ENCODE measurements at places on chromosomes 6 and 20.
A peak's percentile ranks its signal among the peaks of the same experiment; 100 is the strongest.

- no peak for DNase-seq
These were observed 51.1 kb downstream of the FGD2 start for GRCh38 chr6:37056439-37057127.

GRCh38 chr20:57751411-57751810 is 41.6 kb upstream of the PMEPA1 start:
- DNase-seq, result no peak

DNA sequence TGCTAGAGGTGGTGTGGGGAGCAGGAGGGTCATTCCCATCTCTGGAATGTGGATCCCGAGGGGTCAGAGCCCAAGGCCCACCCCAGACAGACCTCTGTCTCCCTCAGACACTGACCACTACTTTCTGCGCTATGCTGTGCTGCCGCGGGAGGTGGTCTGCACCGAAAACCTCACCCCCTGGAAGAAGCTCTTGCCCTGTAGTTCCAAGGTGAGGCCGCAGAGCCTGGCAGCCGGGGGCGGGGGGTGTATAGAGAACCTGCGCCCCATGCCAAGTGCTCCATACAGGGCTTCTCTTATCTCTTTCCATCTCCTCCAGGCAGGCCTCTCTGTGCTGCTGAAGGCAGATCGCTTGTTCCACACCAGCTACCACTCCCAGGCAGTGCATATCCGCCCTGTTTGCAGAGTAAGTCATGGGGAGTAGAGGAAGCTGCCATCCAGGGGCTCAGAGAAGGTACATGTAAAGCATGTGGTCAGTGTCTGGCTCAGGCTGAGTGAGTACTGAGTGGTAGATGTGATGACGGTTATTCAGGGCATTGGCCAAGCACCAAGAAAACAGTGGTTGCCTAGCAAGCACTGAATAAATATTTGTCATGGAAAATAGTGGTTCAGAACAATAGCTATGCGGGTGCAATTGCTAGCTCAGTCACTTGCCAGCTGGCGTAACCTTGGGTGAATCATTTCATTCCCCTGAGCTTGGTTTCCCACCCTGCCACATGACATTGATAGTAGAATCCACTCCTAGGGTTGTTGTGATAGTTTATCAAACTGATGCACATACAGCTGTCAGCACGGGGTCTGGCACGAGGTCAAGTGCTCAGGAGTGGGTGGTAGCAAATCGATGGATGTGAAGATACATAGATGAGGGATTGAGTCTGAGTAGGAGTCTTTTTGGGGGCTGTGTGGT is 3.5 kb downstream of the PIGT start:
- no peak for DNase-seq

- no peak for DNase-seq
These were observed 217.5 kb upstream of the THEMIS start for GRCh38 chr6:128118401-128118800.

GRCh38 chr6:40550202-40551101 is 36.7 kb downstream of the LRFN2 start:
- no peak for DNase-seq

DNA sequence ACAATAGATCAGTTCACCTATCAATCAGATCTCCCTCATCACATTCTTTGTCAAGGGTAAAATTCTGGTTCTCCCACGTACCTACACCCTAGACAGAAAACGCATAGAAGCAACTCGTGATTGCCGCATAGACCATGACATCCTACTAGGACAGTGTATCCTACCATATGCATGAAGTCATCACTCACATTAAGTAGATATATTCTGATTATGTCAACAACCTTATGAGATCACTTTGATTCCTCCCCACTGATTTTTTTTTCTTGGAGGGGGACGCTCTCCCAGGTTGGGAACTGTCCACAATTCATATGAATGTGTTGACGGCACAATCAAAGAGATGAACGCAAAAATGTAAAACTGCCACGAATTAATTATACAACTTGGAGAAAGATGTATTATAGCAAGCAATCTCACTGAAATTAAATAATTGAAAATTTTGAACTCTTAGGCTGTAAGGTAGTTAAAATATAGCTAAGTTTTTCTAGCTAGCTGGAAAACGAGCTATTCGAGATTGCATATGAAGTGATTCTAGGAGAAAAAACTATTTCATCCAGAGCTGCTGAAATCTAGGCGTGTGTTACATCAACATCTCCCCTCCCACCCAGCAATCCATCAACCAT is 82.5 kb upstream of the CCDC28A start:
- no peak for DNase-seq

- DNase-seq, result no peak
These were observed 22.4 kb upstream of the MROH8 start for GRCh38 chr20:37201827-37202162.

DNA sequence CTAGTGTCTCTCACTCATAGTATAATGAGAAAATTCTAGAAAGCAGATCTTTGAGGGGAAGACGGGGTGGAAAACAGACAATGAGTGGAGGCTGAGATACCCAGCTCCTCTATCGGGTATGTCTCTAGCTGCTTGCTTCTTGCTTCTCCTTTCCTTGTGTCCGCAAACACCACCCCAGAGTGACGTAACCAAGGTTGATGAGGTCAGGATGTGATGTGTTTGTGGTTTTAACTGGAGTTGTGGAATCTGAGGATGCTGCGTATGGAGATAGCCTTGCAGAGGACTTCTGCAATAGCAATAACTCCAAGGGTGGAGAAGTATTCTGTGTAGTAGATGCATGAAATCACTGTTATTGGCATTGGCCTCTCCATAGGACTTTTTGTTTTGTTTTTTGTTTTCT is 132.7 kb upstream of the IFNGR1 start:
- DNase-seq, result no peak

DNA sequence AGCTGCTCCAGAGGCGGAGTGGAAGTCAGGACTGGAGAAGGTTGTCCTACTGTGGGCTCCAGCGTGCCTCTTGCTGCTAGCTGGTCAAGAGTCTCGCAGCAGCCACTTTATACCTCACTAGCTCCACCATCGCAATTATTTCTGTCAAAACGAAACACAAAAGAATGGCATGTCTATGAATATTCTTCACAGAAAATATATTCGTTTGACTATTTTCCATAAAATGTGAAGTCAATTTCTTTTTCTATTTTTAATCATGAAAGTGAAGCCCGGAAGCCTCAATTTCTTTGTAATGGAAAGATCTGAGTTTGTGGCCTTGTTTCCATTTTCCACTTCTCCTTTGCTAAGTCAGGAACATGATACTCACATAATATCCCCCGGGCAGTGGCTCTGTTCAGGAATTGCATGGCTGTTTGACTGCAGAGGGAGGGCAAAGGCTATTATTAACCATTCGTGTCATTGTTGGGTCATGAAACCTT is 51.7 kb downstream of the DTD1 start:
- DNase-seq, result no peak

GRCh38 chr6:158068893-158069799 is 87.5 kb downstream of the SYNJ2 start:
- DNase-seq, result no peak

DNA sequence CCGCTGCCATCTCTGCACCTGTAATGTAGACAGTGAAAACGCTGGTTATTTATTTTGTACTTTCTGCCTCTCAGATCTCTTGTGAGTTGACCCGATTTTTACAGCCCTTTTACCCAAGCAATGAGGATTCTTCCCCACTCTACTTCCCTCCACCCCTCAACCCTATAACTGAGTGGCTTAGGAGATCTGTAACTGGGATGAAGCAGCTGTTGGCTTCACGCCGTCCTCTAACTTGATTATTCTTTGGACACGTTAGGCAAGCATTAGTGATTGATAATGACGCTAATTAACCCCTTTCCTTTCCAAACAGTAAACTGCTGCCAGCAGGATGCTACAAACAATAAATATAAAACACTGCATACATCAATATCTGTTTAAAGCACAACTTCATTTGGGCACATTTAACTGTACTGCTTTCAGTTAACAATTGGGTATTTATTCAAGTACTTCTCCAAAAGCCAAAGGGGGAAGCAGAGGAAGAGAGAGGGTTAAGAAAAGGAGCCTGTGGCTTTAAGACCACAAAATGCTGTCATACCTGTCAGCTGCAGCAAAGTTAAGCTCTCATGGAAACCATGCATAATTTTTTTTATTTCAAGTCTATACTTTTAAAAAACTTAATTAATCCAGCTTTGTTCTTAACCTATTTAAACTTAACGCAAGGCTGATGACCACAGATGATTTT is 21.2 kb downstream of the TFAP2A start:
- no peak for DNase-seq

GRCh38 chr6:44593539-44593944 is 206.0 kb downstream of the CDC5L start:
- peak; percentile 57 for DNase-seq

DNA sequence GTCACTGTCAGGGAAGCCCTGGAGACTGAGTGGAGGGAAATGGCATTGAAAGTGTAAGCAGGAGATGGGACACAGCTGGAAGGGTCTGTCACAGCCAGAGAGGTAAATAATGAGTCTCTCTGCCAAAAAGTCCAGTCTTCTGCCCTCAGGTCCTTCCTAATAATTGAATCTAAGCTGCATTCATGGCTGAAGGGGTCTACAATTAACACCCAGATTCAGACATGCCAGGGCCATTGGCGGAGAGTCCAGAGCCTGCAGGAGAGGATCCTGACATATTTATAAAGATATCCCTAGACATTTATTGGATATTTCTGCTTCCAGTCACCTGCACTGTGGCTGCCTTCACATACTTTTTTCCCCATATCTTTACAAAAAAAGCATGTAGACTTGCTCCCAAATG is 89.0 kb downstream of the LRFN2 start:
- DNase-seq, result no peak

- no peak for DNase-seq
These were observed 138.3 kb upstream of the INSM1 start for GRCh38 chr20:20229595-20229994.

- DNase-seq, result no peak
These were observed 76.9 kb upstream of the CCN2 start for GRCh38 chr6:132028029-132028428.

GRCh38 chr6:150987855-150988464 is 122.5 kb downstream of the MTHFD1L start:
- DNase-seq, result no peak

- no peak for DNase-seq
These were observed 336.2 kb downstream of the FOXA2 start for GRCh38 chr20:22248051-22248667.

GRCh38 chr6:100472674-100473073 is 8.0 kb upstream of the SIM1 start:
- DNase-seq, result no peak

DNA sequence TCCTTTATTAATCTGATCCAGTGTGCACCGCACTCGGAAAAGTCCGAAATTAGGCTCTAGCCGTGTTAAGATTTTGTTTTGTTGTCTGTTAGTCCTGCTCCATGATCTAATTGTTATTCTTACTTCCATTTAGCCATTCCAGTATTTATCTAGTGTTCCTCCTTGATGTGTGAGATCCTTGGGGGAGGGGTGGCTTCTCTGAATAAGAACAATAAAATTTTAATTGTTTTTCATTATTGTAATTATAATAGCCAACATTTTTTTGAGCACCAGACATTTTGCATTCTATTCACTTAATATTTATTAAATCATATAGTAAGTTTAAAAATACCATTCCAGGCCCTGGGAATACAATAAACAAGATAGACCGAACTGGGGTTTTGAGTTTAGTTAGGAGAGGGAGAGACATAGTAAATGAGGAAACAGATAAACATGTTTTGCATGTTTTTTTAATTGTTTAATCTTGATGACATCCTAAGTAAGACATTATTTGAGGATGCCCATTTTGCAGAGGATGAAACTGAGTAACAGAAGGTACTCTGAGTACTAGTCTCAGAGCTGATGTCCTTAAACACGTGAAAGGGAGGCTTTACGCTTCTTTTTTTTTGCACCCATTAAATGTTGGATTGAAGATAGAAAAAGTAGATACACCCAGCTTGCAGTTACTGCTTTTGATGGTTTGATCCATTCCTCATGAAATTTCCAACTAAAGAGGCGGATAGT is 1.2 kb downstream of the CBFA2T2 start:
- DNase-seq, result no peak

GRCh38 chr6:157240059-157240959 is 83.0 kb downstream of the TMEM242 start:
- no peak for DNase-seq

DNA sequence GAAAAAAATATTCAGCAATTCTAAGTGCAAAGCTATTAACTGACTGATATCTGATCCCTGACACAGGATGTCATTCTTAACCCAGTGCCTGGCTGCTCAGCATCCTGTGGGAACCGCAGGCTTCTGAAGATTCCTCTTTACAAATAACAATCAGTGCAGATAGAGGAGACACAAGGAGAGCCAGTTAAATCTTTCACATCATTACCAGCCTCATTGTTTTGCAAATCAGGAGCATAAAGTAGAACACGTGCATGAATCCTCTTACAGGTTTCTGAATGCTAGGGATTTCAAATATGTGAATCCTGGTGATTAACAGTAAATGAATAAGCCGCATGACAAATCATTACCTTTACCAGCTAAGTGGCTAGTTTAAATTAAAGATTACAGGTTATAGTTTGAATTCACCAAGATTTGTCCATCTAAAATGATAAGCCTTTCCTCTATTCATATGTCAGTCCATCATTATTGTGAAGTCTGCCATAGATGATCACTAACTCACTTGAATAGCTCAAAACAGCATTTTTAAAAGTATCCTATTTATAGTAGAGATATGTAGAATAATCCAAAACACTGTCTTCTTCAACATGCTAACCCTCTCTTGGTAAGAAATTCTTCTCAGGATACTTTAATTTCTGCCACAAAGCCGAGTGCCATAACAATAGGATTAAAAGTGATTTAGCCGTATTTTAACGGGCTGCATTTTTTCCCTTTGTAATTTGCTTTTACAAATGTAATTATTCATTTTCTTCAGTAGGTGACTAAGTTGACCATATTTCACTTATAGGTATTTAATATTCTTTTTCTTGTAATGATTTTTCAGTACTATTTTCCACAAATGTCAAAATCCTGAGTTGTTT is 367.3 kb upstream of the EPHA7 start:
- no peak for DNase-seq

DNA sequence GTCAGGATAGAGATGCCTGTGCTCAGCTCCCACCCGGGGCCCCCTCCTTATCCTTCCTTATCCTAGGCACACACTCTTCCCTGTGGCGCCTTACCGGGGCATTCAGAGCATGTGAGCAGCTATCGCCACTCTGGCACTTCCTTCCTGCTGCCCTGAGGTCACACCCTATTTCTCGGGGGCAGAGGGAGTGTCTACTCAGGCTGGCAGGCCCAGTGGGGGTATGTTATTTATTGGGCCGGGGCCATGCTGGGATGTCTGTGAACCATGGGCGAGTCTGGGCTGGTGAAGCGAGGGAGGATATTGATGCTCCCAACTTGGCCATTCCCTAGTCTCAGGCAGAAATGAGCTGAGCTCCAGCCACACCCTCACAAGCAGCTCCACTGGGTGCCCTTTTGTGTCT is 3.9 kb upstream of the LY6G6D start:
- no peak for DNase-seq

DNA sequence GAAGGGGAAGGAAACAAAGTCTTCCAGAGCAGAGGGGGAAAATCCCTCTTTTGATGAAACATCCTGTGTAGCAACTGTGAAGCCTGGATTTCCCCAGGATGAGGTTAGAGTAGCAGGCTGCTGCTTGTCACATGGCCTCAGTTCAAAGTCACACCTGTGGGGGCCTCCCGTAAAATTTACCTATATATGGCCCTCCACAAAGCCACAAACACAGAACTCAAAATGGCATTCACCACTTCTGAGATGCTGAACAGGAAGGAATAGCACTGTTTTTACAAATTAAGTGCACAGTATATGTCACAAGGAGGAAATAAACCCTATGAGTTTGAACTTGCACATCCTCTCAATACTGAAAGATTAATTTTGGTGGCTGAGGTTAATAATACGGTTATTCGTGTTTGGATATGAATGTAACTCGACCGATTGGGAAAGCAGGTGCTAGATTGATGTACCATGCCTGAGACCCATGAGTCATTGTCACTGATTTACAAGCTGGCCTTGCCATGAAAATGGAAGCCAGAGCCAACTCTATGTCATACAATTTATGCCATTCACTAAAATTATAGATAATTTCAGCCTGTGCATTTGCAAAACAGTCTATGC is 70.6 kb downstream of the SGK1 start:
- DNase-seq, result peak; percentile 39
